ENCODE measurements at places on chromosomes 1 and 21. TPM values are rescaled to one million over a fixed set of nuclear protein-coding genes. Genes with fewer than 3 reads are reported as not detected.

DNA sequence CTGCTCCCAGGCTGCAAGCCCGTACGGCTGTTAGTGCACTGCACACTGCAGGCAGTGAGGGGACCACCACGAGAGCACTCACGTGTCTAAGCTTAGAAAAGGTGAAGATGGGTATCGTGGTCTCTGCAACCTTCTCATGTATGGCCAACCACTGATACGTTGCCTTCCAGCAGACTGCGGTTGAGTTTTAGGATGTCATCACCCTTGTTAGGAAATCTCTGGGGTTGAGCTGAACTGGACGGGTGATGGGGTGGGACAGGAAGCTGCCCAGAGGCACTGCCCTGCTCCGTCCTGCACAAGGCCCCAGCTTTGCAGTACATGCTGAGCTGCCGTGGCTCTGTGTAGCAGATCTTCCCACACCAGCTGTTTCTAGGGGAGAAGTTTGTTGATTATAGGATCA is 43.3 kb downstream of the FAAP20 start:
- no peak for DNase-seq

- no peak for DNase-seq
These were observed 27.0 kb downstream of the DPYD start for GRCh38 chr1:97893844-97894243.

- no peak for DNase-seq
These were observed 5.0 kb downstream of the MAP3K7CL start for GRCh38 chr21:29135481-29135880.

DNA sequence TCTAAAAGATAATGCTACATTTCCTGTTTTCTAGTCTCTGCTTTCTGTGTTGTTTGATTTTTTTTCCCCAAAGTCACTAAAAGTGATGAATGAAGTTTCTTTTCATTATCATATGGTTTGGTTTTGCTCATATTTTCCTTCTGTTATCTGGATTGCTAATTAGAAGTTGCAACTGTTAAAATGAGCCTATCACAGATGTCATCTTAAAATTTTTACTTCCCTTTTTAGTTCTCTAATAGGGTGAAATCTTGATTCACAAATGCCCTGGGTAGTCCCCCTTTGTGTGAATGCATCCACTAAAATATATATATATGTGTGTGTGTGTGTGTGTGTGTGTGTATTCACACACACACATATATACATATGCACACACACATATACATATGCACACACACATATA is 144.1 kb downstream of the GREM2 start:
- DNase-seq = no peak

DNA sequence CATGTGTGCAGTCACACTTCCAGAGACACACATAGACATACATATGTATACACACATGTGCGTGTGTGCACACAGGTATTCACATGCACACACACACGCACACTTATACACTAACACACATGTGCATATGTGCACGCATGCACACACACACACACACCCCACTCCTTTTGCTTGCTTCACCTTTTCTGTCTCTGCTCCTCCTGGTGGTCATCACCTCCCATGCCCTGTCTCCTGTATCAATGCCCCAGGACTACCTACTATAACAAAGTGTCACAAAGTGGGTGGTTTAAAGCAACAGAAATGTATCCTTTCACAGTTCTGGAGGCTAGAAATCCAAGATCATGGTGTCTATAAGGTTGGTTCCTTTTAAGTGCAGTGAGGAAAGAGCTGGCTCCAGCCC is 27.4 kb downstream of the ETS2 start:
- DNase-seq = no peak

The LHX8 gene
- not detected for total RNA-seq

DNA sequence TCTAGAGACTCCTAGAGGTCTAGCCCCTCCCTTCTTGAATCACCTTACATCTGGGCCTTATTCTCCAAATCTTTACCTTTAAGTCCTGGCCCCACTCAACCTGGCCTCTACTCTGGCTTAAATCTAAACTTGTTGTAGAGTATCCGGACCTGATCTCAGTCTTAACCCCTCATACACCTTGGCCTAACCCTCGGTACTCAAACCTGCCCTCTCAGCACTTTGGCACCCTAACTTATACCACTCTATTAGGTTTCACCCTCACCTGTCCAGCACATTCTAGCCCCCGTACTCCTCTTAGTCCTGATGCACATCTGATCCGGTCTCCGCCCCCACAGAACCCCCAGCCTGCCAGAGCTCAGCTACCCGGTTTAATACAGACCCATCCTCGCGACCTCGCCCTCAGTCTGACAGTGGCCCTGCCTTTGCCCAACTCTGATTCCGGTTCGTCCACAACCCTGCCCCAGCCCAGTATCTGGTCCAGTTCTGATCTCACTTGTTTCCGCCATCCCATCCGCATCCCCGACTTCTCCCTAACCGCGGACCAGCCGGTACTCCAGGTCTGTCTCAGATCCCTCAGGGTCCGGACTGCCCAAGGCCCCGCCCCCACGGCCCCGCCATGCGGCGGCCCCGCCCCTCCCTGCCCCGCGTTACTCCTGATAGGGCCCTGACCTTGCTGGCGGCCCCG is 1.5 kb downstream of the TRIM62 start:
- no peak for DNase-seq

The PRKCZ gene
- 0.72 TPM for total RNA-seq

DNA sequence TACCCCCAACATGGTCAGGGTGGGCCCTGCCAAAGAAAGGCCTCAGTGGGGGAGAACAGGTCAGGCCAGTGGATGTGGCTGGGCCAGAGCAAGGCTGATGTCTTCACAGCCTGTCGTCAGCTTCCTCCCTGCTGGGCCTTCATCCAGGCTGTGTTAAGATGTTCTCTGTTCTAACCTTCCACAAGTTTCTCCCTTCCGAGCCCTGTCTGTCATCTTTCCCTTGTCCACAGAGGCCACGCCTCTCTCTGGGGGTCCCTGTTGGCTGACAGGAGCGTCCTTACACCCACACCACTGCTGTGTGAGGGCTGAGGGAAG is 36.2 kb downstream of the SIM2 start:
- no peak for DNase-seq

DNA sequence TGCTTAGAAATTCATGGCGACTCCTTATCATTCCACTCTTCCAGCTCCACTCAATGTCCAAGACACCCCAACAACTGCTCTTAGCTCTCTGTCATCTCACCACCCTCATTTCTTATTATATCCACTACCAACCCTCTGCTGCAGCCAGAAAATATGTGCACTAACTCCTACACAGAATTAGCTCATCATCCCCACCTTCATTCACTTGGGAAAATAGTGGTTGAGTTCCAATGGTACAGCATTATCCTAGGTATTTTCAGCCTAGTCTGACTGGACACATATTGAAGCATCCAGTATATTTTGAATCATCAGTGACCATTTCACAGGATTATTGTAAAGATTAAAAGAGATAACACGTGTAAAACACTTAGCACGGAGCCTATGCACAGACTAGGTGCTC is 16.7 kb upstream of the VSIG8 start:
- DNase-seq = no peak

GRCh38 chr1:239386453-239387303 is at the start of gene CHRM3:
CHRM3 (plus strand) TSS chr1:239386568; CDS start chr1:239907452, 520,884 bp downstream.
- DNase-seq = peak; percentile 80

DNA sequence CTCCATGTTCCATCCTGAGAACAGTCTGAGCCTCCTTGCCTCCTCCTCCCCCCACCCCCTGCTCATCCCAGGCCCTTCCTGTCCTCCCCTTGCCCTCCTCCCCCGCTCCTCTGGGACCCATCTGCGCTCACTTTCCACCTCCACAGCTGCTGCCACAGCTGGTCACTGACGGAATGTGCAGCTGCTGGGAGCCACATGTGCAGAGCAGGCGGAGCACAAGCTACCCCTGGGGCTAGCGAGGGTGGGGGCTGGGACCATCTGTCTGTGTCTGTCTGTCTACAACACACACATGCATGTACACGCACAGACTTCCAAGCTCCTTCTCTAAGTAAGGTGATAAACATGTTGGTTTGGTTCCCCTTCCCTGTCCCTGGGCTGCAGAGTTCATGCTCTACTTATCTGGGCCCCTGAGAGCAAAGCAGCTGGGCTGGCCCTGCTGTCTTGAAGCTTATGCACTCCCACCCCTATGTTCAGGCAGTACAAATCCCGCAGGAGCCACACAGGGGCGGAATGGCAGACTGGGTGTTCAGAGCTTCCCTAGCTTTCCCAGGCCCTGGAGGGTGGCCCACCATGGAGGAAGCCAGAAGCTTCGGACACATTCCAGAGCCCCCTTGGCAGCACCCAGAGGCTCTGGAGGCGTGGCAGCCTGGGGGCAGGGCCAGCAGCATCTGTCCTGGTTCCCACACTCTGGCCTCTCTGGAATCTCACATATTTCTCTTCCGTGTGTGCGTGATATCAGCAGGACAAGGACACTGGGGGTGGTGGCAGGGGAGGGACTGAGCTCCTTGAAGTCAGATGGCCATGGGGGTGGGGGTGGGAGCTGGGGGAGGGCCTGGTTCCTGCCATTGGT is 7.0 kb upstream of the HEYL start:
- peak; percentile 92 for DNase-seq

GRCh38 chr1:240031009-240031408 is 60.7 kb upstream of the FMN2 start:
- DNase-seq = peak; percentile 65

GRCh38 chr1:28417926-28418637 is 48.5 kb downstream of the PHACTR4 start:
- no peak for DNase-seq

DNA sequence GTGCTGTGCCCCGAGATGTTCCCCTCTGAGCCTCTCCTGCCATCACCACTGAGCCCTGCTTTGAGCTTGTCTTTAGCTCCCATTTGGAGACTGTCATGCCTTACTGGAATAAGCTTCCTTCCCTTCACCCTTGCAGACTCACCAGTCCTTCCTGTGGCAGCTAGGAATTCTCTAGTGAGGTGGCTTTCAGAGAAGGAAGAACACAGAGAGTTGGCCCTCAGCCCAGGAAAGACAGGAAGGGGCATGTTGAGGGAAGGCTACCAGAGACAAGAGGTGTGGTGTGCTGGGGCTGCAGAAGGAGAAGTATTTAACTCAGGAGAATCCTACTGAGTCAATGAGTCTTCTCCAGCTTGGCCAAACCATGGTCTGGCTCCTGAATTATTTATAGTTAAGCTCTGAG is 76.3 kb downstream of the UCK2 start:
- DNase-seq = no peak

The FMO4 gene
- total RNA-seq = 8.5 TPM

DNA sequence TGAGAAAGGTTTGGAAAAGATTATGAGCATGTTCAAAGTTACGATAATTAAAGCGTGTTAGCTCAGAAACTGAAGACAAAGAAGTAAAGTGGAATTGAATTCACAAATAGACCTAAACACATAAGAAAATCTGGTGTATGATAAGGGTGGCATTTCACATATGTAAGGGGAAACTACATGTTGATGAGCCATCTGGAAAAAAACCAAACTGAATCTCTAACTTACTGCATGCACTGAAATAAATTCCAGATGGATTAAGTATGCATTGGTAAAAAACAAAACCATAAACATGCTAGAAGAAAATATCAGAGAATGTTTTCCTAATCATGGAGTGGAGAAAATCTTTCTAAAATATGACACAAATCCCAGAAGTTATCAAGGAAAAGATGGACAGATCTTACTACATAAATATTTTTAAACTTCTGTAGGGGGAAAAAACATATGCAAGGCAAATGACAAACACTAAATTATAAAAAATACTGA is 34.0 kb upstream of the CTPS1 start:
- no peak for DNase-seq

The TPR gene
- 63.9 TPM for total RNA-seq

DNA sequence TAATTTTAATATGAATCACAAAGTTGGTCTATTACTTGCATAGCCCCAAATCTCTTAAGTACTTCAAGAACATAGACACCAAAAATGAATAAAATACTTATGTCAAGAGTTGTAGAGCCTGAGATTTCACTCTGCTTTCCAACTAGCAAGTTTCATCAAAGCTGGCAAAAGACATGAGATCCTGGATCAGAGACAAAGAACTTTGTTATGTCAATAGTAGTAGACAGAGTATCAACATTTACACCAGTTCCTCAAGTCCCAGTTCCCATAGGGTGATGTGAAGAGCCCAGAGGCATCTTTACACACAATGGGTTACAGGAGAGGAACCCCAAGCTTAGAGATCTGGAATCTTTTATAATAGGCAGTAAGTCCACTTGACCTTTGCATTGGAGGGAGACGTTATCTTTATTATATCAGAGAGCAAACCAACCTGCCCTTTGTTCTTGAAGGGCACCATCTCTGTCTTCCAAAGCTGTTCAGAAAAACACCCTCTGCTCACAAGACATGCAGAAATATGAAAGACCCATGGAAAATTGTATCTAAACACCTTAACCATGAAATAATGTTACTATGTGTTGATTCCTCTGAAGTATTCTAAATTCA is 174.4 kb upstream of the GALNT2 start:
- DNase-seq = no peak

- DNase-seq = no peak
These were observed 35.1 kb upstream of the S100A7 start for GRCh38 chr1:153495536-153495935.

The SPATA45 gene
- total RNA-seq = not detected

- no peak for DNase-seq
These were observed 501.6 kb downstream of the NPHP4 start for GRCh38 chr1:5490635-5491034.

The SPRR5 gene
- not detected for total RNA-seq

- DNase-seq = no peak
These were observed 109.0 kb downstream of the NGF start for GRCh38 chr1:115229016-115229415.

DNA sequence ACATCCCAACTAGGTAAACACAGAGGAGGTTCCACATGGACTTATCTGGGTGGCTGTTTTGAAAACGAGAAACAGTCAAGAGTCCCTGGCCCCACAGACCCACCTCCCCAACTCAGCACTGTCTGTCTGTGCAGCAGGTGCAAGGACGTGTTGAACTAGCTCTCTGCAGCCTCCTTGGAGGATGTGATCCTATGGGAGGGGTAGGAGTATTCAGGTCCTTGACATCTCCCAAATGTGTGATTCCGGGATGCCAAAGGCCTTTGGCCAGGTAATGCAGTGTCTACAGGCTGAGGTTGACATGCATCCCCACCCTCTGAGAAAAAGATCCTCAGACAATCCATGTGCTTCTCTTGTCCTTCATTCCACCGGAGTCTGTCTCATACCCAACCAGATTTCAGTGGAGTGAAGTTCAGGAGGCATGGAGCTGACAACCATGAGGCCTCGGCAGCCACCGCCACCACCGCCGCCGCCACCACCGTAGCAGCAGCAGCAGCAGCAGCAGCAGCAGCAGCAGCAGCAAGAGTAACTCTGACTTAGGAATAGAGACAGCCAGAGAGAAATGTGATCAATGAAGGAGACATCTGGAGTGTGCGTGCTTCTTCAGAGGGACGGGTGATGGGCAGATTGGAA is 151.6 kb upstream of the CAMK1G start:
- DNase-seq = no peak

GRCh38 chr1:228811712-228812305 is 76.5 kb downstream of the RHOU start:
- DNase-seq = no peak

The SLC6A9 gene
- total RNA-seq = 18.5 TPM

GRCh38 chr1:163538667-163539066 is 216.9 kb downstream of the NUF2 start:
- DNase-seq = no peak

DNA sequence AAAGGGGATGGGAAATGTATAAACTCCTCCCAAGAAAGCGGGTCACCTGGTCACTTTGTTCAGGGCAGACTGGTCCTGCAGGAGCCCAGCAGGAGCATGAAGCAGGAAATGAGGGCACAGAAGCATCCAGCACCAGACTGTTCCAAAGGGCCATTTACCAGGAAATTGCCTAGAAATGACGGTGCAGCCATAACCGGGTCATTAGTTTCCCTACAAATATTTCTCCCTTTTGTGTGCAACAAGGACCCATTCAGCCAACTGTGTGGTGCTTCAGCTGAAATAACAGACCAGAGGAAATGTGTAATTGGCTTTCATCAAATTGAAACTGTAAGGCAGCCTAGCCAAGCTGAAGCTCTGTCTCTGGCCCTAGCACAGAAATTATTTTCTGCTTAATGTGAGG is 7.6 kb upstream of the CTTNBP2NL start:
- DNase-seq = no peak

Measured in osteoblast (primary cell).